Frontal cortex (tissue), 4 donors: ENCODE measurements at places on chromosomes 2 and 18. TPM values are rescaled to one million over a fixed set of nuclear protein-coding genes. Genes with fewer than 3 reads are reported as not detected.

DNA sequence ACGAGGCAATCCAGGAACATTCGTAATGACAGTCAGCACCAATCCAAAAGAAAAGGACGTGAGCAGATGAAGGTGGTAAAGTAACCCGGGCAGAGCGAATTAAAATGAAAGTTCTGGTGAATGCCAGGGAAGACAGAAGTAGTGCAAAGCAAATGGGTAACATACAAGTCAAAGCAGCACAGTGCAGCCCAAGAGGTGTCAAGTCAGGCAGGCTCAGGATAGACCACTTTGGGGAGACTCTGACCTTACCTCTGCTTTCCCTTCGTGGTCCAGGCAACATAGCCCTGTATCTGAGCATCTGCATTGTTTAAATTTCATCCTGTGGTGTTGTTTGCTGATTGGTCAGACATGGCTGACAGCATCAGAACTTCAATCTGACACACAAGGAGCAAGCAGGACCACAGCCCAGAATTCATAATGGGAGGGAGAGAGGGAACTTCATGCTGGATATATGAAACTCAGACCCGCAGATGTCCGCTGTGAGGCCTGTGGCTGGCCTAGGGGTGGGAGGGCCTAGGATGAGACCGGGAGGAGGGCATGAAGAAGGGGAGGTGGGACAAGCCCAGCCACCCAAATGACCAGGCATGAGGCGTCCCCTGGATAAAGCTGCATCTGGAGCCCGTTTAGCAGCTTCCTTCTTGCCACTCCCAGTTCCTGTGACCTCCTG is 285.7 kb downstream of the TCF4 start:
- no peak for DNase-seq

DNA sequence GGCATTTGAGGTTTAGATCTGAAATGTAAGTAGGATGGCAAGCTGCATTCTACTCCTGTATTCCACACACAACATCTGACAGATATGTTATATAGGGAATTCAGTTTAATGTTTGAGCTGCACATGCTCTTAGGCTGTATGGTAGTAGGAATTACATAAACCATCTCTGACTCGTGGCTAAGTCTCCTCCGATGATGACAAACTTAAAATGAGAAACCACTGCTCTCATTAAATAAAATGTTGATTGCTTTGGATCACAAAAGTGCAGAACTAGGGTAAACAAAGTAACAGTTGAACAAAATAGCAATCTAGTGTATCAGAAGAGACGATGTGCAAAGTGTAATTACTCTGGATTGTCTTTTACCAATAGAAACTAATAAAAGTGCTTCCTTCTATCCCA is 50.1 kb upstream of the WDR75 start:
- DNase-seq = no peak

DNA sequence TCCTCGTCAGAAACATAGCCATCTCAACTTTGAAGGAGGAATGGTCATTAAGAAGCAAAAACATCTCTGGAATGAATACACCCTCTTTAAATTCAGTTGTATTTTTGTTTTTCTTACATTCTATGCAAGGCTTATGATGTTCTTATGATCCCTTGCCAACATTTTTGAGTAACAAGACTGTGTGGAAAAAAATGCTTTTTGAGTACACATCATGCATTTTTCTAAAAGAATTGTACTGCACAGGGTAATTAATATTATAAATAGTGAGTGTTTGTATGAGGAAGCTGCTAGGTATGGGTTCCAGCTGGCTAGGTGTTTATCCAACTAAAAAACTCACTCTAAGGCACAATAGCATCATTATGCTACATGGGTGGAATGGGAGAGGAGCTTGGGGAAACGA is 59.0 kb upstream of the SPATS2L start:
- no peak for DNase-seq

DNA sequence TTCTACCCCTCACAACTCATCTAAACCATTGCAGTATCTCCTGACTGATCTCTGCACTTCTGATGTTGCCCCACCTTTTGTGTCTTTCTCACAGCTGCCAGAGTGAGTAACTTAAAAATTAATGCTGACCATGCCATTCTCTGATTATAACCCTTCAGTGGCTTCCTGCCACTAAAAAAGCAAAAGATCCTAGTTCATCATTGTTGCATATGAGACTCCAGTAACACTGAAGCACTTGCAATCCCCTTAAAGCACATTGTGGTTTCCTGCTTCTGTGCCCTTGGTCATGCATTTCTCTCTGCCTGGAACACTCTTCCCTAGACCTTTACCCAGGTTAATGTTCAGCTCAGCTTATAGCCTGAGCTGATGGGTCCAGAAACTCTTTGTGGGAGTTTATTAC is 95.1 kb upstream of the WDSUB1 start:
- DNase-seq = no peak

DNA sequence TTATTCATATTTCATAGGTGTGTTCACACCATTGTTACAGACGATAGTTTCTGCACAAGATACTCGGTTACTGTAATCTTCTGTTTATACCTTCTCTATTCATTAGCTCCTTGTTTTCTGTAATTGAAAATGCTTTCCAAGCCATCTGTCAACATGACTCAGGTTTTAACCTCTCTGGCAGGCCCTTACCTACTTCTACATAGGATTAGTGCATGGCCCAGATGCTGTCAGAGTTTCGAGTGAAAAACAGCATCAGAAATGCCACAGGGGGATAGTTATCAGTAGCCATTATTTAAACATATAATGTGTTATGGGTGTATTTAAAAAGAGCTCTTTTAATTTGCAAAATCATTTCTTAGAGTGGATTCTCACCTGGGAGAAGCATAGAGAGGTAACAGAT is 596.4 kb downstream of the FBXO15 start:
- DNase-seq = no peak

GRCh38 chr2:210072922-210073509 is 70.6 kb downstream of the RPE start:
- no peak for DNase-seq

DNA sequence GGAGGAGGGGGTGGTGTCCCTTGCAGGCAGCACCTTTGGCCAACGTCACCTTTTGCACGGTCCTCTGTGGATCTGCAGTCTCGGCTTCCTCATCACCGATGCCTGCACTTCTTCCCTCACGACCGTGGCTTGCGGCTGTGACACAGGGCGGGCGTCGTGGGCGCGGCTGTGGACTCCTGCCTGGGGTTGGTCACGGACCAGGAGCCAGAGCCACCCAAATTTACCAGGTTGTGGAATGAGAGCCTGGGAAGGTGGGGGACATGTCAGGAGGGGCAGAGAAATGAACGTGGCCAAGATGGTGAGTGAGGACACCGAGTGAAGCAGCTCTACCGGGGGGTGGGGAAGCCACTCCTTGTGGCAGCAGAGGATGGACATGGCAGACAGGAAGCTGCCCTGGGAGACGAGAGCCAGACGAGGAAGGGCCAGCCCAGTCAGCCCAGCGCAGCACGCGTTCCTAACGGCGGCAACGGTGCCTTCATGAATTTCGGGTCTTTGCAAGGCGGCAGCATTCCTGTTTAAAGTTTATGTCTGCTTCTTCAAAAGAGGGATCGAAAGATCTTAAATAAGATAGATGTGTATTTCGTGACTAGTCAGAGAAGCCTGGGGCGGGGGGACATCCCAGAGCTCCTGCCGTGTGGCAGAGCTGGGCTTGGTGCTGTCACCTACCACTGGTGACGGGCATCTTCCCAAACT is 84.2 kb downstream of the LRRFIP1 start:
- no peak for DNase-seq

- no peak for DNase-seq
Observed at GRCh38 chr2:109066501-109066900, 62.5 kb upstream of the SH3RF3 start.

GRCh38 chr2:173657996-173658717 is 303.5 kb downstream of the CDCA7 start:
- no peak for DNase-seq

- DNase-seq = no peak
Observed at GRCh38 chr2:160375802-160376469, 117.7 kb downstream of the RBMS1 start.

The NTSR2 gene
- 0.82 TPM for total RNA-seq

The CHST10 gene
- total RNA-seq = 82.3 TPM

The IL36G gene
- under 0.01 TPM for total RNA-seq

The PCBP1 gene
- total RNA-seq = 30.6 TPM
